ENCODE measurements at places on chromosomes 6 and 20. TPM values are rescaled to one million over a fixed set of nuclear protein-coding genes. Genes with fewer than 3 reads are reported as not detected.

DNA sequence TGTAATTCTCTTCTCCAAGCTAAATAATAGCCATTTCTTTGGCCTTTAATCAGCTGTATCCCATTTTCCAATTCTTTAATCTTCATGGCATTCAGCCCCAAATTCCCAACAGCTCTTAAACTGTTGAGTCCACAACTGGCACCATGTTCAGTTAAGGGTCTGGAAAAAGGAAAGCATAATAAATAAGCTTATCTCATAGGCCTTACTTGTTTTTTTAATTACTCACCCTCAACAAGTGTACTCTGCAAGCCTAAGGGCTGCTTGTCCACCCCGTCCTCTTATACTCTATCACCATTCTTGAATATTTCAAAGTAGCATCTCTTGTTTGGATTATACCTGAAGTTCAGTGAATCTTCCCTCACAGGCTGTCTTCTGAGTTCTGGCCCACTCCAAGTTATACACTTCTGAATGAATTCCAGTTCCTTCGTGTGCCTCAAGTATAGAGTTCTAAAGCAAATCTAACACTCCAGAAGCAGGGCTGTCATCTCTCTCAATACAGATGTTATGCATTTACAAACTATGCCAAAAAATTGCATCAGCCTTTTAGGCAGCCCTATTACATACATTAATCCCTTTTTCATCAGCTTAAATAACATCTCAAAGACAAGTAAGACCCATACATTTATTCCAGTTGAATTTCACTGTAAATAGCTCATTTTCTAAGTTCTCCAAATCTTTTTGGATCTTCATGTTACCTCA lies 98.7 kb downstream of the COL21A1 start:
- H3K36me3 ChIP-seq: peaks cover 2% of the 10 kb centered on the region
- H3K4me3 ChIP-seq: no peak overlapping the region
- no peaks in the 10 kb centered on the region for H3K4me1 ChIP-seq
- H3K27me3 ChIP-seq: no peaks in the 10 kb centered on the region

SLC17A3 gene
- total RNA-seq: not detected

DNA sequence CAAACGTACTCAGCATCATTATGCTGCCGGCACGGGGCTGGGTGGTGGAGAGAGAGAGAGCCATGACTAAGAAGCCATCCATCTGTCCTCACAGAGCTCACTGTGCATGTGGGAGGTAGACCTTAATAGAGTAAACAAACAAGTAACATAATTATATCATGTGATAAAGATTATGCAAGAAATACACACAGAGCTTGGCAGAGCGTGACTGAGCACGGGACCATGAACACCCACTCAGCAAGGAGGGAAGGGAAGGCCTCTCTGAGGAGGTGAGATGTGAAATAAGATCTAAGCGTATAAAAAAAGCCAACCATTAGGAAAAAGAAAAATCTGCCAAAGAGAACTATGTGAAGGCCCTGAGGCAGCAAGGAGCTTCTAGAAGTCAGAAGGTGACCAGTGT lies 207.5 kb downstream of the PTPRT start:
- no peaks in the 10 kb centered on the region for H3K36me3 ChIP-seq
- H3K27me3 ChIP-seq: no peaks in the 10 kb centered on the region
- H3K4me3 ChIP-seq: no peak overlapping the region
- no peak for DNase-seq

COX7A2 gene
- 360 TPM for total RNA-seq

MCCD1 gene
- total RNA-seq: not detected

GRCh38 chr6:25928562-25929324 lies 1.7 kb downstream of the SLC17A2 start:
- H3K27ac ChIP-seq: no peak overlapping the region
- no peaks in the 10 kb centered on the region for H3K27me3 ChIP-seq
- H3K4me3 ChIP-seq: no peak overlapping the region
- H3K36me3 ChIP-seq: no peaks in the 10 kb centered on the region
- no peaks in the 10 kb centered on the region for H3K4me1 ChIP-seq
- DNase-seq: no peak

GRCh38 chr6:166330612-166331011 lies 11.7 kb downstream of the SFT2D1 start:
- no peak overlapping the region for H3K4me3 ChIP-seq
- H3K4me1 ChIP-seq: no peaks in the 10 kb centered on the region
- peaks cover 21% of the 10 kb centered on the region for H3K36me3 ChIP-seq
- no peak overlapping the region for H3K27ac ChIP-seq
- no peaks in the 10 kb centered on the region for H3K27me3 ChIP-seq

DNA sequence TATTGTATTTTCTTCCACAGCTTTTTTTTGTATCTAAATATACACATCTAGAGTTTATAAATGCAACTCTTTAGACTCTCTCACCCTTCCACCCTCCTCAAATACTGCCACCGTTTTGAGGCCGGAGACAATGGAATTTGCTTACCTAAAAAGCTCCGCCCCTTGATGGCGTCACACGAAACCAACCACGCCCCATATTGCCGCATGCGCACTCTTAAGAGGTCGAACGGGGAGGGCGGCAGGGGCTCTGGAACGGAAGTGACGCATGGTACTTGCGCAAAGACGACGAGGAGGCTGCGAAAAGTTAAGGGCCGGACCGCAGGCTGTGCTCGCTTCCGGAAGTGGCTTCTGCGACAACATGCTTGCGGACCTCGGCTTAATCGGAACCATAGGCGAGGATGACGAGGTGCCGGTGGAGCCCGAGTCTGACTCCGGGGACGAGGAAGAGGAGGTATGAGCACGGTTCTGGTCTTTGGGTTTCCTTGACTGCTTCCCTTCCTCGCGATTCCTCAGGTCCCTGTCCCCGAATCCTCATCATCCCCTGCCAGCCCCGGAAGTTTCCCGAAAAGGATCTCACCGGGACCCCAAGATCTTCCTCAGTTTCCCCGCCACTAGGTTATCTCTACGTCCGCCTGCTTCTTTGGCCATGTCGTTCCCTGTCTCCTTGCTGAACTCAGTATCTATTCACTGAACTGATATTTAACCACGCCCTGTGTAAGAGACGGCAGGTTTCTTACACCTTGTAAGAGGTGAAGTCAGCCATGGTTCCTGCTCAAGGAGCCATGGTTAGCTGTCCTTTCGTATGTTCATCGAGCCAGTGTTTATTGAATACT lies at the start of gene DDX27:
Gene DDX27, plus strand, starts transcription at position 326 of the 833 bp plus-strand sequence. Its CDS starts 33 bp downstream, at position 359.
- H3K27me3 ChIP-seq: no peaks in the 10 kb centered on the region
- H3K36me3 ChIP-seq: peaks cover 29% of the 10 kb centered on the region
- peak within 1 kb of the TSS; percentile 80 for H3K4me3 ChIP-seq

NRSN1 gene
- not detected for total RNA-seq

LY86 gene
- not detected for total RNA-seq

DNA sequence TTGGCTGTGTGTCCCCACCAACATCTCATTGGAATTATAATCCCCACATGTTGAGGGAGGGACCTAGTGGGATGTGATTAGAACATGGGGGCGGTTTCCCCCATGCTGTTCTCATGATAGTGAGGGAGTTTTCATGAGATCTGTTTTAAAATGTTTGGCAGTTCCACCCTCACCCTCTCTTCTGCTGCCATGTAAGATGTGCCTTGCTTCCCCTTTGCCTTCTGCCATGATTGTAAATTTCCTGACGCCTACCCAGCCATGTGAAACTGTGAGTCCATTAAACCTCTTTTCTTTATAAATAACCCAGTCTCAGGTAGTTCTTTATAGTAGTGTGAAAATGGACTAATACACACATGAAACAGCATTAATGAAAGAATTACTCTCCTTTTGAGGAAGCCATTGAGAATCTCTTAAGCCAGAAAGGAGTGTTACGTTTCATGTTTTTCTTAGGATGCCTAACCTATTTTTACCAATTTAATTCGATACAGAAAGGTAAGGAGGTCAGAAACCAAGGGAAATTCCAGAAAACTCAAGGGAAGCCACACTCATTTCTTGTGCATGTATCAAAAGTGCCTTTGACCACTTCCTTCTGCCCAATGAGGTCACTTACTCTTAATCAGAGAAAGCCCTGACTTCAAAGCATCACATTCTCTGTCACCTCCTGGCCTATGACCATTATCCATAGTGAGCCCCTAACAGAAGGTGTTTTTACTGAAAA lies 24.7 kb upstream of the HINT3 start:
- H3K36me3 ChIP-seq: peaks cover 7% of the 10 kb centered on the region
- no peak overlapping the region for H3K4me3 ChIP-seq
- H3K27ac ChIP-seq: no peak overlapping the region
- H3K4me1 ChIP-seq: no peaks in the 10 kb centered on the region
- DNase-seq: no peak
- no peaks in the 10 kb centered on the region for H3K27me3 ChIP-seq

EPHA7 gene
- 0.43 TPM for total RNA-seq
